EL (cell line): ENCODE measurements at places on chromosomes 6 and 20.

GRCh38 chr6:71979911-71980310, 93.6 kb downstream of the RIMS1 start:
- DNase-seq, result peak; percentile 3

DNA sequence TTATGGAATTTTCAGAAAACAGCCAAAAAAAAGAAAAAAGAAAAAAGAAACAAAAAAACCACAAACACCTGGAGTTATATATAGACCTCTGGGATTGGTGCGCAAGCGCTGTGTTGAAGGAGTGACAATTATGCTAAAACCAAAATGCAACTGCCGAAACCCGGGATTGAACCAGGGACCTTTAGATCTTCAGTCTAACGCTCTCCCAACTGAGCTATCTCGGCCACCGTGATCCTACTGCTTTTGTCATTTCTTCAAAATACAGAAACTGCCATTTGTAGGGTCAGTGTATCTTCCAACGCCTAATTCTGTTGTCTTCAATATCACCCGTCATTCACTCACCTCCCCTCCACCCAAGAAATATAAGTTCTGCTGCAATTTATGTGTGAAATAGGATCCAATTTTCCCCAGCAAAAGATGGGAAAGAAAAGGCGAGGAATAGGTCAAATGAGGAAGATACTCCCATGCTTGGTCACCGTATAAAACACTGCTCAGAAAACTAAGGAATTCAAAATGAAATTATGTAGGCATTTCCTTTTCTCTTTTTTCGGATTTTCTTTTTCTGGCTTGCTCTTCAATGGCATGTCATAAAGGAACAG, 116.0 kb downstream of the TRIM27 start:
- DNase-seq, result peak; percentile 80

- peak; percentile 14 for DNase-seq
Observed at GRCh38 chr6:83474309-83474708, 38.0 kb upstream of the PRSS35 start.

DNA sequence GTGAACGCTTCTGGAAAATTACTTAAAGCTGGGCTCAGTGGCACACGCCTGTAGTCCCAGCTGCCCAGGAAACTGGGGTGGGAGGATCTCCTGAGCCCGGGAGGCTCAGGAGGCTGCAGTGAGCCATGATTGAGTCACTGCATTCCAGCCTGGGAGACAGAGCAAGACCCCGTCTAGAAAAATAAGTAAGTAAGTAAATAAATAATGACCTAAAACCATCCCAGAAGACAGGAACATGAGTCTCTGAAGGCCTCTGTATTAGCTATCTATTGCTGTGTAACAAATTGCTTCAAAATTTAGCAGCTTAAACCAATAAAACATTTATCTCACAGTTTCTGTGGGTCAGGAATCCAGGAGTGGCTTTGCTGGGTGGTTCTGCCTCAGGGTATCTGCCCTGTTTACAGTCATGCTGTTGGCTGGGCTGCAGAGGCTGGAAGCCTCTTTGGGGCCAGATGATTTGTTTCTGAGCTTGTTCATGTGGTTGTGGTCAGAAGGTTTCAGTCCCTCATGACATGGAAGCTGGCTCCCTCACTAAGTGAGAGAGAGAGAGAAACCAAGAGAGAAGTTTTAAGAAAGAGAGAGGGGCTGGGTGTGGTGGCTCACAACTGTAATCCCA, 48.4 kb upstream of the NCOA3 start:
- peak; percentile 96 for DNase-seq

- DNase-seq, result peak; percentile 71
Observed at GRCh38 chr6:35736253-35736894, 458 bp upstream of the ARMC12 start.

DNA sequence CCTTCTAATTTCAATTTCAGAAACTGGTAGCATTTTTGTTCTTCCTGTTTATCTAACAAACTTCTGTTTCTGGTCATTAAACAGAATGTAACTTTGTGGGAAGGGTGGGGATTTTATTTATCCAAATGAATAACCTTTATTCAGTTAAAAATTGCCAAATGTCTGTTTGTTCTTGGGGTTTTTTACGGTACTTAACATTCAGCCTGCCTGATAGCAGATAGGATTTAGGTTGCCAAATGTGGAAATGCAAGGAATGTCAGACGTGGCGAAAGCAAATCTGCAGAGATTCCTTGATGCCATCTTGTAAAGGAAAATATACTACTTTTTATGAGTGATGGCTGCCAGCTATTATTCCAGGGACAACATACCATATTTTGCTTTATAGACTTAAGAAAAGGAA, 95.7 kb downstream of the LYRM2 start:
- no peak for DNase-seq

- peak; percentile 49 for DNase-seq
Observed at GRCh38 chr20:36344517-36345132, 38.5 kb downstream of the DLGAP4 start.

DNA sequence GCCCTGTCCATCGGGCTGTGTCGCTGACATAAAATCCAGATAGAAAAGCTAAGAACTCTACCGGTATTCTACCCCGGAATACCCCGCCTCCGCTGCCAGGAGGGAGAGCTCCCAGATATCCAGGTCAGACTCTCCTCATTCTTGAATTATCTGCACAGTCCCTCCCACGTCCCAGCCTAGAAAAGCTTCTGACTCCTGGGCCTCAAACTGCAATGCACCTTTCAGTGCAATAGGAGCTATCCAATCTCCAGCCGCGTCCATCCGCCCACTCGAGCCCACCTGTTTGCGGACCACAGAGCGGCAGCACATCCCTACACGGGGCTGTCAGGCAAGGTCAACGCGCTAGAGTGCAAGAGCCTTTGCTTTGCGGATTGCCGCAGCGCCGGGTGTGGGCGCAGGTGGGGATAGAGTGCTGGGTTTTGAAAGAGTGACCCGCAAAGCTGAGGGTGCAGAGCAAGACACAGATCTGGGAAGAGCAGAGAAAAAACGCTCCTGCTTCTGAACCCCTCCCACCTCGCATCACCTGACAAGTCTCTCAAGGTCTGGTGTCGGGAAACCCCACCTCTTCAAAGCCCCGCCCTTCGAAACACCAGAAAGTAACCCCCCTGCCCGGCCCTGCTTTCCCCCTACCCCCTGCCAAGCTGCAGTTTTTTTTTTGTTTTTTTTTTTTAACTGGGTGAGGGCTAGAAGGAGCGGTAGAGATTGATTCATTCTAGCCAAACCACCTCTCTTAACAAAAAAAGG, 1.3 kb downstream of the TAPBP start:
- peak; percentile 69 for DNase-seq

DNA sequence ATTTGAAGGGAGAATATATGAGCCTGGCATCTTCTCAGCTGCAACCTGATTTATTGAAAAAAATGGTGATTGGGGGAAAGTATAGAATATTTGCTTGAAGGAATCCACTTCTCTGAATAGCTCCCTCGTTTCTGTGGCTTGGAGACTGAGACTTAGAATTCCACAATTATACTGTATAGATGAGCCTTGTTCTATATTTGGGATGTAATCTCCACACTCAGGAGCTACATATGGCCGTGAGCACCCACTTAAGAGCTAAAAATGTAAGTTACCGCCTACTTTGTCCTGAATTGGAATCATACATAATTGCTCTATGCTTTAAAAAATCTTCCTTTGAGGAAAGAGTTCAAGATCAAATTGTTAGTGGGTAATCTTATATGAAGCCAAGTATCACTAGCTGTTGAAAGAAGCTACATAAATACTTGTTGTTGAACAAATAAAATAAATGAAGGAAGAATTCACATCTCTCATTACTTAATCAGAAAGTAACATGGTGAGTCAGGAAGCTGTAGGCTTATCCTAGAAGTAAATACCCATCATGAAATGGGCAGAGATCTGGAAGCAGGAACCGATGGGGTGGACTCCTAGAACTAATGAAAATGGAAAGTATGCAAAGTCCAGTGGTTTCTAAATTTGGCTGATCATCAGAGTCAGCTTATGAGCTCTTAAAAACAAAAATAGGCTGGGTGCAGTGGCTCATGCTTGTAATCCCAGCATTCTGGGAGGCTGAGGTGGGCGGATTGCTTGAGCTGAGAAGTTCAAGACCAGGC, 254.3 kb downstream of the SOX4 start:
- DNase-seq, result no peak

- peak; percentile 76 for DNase-seq
Observed at GRCh38 chr6:72865467-72865866, 243.6 kb downstream of the KCNQ5 start.

DNA sequence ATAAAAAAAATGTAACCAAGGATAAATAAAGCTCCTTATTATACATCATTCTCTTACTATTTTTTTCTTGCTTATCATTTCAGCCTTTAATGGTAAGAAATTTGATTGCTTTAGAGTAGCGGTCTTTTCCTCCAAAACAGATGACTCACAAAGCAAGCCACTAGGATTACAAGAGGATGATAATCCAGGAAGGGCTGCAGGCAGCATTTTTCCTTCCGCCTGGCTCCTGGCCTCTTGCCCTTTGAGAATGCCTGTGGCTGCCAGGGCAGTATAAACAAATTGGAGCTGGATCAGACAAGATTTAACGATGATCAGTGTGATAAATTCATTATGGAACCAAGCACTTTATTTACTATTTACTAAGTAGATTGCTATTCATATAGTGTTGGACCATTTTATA, 9.7 kb upstream of the FBXL4 start:
- DNase-seq, result peak; percentile 90

DNA sequence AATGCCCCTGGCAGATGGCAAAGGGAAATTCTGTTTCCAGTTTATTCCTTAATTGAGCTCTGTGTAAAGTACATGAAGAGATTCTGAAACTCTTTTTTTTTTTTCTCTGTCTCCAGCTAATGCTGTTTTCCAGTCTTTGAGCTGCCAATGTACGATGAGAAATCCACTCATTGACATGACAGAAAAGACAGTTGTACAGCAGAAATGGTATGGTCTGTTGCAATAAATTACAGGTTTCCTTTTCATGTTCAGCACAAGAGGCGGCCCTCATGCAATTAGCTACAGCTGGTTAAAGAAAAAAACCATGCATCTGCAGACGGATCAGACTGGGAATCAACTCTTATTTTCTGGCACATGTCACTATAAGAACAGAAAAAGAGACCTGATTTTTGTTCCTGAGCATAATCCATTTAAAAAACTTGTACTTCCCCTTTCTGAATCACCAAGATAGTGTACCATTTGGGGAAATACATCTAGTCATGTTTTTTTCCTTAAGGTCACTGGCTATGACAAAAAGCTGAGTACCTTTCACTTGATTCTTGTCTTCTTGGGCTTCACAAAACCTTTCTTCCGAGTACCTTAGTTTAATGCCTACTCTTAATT, 289.8 kb upstream of the PREP start:
- no peak for DNase-seq

DNA sequence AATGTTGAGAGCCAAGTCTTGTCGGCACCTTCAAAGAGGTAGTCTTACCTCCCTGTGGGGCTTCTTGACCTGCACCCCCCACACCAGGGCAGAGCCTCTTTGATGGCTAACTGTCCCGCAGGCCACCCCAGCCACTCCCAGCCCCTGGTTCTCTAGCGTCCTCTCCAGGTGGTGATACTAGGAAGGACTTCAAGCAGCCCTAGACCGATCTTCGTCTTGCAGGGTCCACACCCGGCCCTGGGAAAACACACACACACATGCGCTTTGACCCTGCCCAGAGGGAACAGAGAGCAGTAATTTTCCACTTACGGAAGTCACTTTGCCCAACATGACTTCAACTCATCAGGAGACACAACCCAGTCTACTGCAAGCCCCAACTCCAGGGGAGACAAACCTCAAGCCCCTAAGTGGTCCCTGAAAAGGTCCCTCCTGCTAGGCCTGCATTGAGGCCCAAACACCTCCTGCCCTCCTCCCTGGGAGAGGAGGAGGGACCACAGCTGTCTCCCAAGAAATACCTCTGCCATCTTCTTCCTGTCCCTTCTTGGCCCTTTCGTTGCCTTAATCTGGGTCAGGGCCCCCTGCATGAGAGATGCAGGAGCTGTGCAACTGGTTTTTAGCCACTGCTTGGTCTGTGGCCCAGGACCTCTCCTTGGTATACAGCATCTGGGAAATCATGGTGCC, 2.9 kb upstream of the BPIFB1 start:
- no peak for DNase-seq

- DNase-seq, result no peak
Observed at GRCh38 chr6:122416825-122417224, 17.4 kb downstream of the HSF2 start.

DNA sequence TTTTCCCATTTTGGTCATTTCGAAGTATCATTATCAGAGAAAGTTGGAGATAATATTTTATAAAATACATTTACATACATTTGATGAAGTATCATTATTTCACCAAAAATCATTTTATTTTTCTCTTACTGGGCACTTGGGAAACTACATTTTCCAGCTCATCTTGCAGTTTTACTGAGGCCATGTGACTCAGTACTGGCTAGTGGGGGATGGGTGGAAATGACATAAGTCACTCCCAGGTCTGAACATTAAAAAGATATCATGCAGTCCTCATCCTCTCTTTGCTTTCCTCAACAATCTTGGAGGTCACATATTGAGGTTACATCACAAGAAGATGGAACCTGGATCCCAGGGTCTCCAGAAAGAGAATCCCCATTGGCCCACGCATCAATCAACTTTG, 84.1 kb downstream of the CD24 start:
- no peak for DNase-seq

DNA sequence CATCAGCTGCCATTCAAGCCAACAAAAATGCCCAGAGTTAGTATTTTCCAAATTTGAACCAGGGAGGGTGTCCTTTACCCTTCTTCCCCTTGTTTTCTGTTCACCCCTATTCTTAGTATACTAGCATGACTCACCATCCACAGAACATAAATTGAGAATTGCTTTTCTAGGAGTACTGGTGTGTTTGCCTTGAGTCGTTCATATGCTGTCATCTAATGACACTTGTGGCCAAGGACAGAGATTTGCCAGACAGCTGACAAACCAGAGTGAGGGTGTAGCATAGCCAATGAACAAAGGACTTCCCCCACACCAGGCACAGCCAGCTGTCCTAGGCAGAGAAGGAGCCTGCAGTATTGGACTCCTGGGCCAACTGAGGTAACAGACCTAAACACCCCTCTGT, 62.2 kb downstream of the FILIP1 start:
- DNase-seq, result peak; percentile 28

GRCh38 chr6:109298605-109299264, 83.5 kb downstream of the CD164 start:
- DNase-seq, result no peak

- no peak for DNase-seq
Observed at GRCh38 chr6:142805042-142805441, 139.9 kb downstream of the HIVEP2 start.

GRCh38 chr6:15145821-15146220, 100.0 kb upstream of the JARID2 start:
- DNase-seq, result no peak

DNA sequence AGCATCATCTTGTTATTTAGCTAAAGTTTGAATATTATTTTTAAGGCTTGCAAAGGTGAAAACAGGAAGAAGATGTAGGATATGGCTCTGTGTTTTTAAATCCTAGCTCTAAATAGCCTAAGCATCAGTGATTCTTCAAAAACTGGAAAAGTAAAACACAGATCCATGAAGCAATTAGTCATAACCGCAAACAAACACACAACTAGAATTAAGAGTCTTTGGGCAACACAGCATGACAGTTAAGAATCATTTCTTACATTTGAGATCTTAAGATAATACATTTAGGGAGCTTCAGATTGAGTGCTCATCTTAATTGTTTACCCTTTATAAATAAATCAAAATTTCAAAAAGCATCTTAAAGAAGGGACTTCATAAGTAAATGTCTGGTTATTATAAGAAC, 115.8 kb upstream of the MAP7 start:
- no peak for DNase-seq
